ENCODE measurements at places on chromosomes 7 and 10. TPM values are rescaled to one million over a fixed set of nuclear protein-coding genes. Genes with fewer than 3 reads are reported as not detected.

The MACROH2A2 gene
- total RNA-seq = 2.1 TPM

The RSU1 gene
- 73.1 TPM for total RNA-seq

The ITGA8 gene
- 0.25 TPM for total RNA-seq

The OR9A2 gene
- total RNA-seq = not detected

The LIPJ gene
- not detected for total RNA-seq

The UPK3B gene
- not detected for total RNA-seq

DNA sequence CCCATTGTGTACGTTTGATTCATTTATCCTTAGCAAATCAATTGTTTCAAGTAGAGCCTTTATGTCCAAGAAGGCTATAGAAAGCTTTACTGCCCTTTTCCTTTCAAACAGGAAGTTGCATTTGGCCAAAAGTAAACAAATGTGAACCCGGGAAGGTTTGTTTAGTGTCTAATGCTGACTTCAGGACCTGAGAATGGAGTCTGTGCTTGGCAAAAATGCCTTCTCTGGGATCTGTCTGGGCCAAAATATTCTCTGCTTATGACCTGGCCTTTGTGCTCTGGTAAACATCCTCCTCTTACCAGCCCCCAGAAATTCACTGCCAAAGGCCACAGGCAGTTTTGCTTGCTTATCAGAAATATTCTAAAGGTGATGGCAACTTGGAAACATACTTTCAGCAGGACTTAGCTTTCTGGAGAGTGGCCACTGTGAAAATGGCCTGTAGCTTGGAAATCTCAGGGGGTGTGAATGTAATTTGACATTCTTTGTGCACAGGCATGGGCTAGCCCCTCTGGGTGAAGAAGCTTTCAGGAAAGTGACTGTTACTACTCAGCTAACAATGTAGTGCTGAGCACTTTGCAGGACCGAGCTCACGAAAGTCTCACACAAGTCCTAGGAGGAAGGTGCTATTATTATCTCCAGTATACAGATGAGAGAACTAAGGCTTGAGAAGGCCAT lies 199.5 kb downstream of the PTEN start:
- peak; percentile 81 for DNase-seq

GRCh38 chr7:30157204-30157603 lies 22.4 kb downstream of the MTURN start:
- no peak for DNase-seq

GRCh38 chr10:66877361-66877760 lies 48.5 kb upstream of the LRRTM3 start:
- DNase-seq = no peak

DNA sequence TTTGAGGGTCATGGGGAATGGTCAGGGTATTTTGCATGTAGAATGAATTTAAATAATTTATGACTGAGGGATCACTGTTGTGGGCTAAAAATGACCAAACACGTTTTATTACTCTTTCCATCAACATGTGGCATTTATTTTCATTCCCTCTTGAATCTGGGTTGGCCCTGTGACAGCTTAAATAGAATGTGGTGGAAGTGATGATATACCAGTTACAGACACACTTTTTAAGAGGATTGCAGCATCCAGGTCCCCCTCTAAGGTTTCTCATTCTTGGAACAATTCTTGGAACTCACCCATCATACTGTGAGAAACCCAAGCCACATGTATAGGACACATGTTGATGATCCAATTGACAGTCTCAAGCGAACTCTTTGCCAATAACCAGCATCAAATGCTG lies 272.4 kb downstream of the ETV1 start:
- DNase-seq = no peak

- no peak for DNase-seq
Observed at GRCh38 chr7:85535974-85536729, 349.3 kb upstream of the SEMA3D start.

DNA sequence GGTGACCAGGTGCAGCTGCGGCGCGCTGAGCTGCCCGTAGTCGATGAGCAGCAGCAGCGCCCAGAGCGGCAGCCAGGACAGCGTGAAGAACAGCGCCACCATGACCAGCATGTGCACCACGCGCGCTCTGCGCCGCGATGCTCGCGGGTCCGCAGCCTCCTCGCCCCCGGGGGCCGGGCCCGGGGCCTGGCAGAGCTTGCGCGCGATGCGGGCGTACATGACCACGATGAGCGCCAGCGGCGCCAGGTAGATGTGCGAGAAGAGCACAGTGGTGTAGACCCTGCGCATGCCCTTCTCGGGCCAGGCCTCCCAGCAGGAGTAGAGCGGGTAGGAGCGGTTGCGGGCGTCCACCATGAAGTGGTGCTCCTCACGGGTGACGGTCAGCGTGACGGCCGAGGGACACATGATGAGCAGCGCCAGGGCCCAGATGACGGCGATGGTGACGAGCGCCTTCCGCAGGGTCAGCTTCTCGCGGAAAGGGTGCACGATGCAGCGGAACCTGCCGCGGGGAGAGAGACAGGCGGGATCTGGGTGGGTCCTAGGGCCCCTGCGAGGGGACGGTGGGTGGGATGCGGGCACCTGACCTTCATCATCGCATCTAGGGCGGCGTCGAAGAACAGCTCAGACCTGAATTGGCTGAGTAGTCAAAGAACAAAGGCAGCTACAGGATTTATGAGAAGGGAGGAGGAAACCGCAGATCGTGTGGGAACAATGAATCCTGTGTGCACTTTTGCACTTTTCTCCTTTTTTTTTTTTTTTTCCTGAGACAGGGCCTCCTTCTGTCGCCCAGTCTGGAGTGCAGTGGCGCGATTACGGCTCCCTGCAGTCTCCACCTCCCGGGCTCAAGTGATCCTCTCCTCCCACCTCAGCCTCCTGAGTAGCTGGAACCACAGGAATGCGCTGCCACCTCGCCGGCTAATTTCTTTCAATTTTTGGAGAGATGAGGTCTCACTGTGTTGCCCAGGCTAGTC lies 22.4 kb upstream of the PPA1 start:
- DNase-seq = peak; percentile 35

DNA sequence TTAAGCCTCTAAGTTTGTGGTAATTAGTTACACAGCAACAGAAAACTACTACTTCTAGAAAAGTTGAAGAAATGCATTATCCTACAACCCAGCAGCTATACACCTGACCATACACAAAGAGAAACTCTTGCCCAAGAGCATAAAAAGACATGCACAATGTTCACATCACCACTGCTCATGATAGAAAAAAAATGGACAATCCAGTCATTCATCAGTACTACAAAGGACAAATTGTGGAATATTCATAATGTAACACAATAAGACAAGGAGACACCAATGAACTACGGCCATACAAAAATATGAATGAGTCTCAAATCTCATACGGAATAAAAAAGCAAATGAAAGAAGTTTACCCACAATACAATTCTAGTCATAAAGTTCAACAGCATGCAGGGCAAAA lies 87.4 kb downstream of the ZFAND4 start:
- no peak for DNase-seq

DNA sequence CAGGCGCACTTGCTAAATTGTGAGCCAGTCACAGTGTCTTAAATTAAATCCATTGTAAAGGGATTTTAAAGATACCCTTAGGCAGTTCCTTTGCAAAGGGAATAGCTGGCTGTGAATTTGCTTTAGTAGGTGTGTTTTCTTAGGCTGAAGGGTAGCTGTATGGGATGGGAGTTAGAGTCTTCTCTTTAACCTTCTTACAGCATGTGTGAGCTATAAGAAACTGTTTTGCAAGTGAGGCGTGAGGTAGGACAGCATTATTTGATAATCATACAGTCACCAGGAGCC lies 5.2 kb downstream of the EEPD1 start:
- DNase-seq = no peak

GRCh38 chr10:128930515-128930914 lies 536.5 kb upstream of the MGMT start:
- DNase-seq = no peak

DNA sequence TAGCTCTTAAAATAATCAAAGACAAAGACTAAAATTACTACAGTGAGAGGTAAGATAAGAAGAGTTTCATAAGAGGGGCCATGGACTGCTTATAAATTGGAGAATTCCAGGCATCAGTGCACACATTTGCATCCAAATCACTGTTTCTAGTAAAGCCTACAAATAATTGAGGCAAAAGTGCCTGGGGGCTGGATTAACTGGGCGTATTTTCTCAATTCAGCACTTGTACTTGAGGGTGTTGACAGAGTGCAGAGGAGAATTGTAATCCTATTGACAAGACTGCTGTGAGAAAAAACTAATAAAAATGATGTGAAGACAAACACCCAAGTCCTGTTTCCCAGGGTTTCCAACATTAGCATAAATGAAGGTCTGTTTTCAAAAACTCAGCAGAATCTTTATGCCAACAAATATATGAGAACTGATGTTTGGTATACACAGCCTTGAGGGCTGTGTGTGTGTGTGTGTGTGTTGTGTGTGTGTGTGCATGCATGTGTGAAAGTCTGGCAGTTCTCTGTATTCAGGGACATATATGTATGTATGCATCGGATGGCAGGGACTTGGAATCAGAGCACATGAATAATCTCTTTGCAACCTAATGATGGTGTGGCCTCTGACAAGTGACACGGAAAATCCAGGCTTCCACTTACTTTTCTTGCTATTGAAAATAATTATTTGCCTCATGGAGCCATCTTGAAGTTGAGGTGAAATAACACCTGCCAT lies 182.1 kb upstream of the CDC14C start:
- no peak for DNase-seq

DNA sequence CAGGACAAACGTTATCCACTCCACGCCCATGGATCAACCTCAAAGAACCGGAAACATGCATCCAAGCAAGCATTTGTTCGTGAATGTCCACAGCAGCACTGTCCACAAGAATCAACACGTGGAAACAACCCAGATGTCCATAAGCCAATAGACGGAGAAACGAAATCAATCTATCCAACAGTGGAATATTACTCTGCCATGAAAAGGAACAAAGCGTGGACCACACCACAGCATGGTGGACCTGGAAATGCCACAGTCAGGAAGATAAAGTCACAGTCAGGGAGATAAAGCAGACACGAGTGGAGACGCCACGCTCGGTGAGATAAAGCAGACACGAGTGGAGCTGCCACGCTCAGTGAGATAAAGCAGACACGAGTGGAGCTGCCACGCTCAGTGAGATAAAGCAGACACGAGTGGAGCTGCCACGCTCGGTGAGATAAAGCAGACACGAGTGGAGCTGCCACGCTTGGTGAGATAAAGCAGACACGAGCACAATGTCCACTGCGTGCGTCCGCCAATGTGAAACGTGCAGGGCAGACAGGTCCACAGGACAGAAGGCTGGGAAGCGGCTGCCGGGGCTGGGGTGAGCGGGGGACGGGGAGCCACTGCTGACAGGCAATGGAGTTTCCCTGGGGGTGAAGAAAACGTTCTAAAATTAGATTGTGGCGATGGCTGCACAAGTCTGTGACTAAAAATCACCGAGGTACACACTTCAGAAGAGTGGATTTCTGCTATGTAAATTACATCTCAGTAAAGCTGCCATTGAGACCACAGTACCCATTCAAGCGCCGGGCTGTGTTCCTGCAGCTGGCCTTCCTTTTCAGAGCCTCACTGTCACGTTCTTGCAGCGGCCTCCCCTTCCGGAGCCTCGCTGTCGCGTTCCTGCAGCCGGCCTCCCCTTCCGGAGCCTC lies 10.6 kb downstream of the GPER1 start:
- DNase-seq = no peak

DNA sequence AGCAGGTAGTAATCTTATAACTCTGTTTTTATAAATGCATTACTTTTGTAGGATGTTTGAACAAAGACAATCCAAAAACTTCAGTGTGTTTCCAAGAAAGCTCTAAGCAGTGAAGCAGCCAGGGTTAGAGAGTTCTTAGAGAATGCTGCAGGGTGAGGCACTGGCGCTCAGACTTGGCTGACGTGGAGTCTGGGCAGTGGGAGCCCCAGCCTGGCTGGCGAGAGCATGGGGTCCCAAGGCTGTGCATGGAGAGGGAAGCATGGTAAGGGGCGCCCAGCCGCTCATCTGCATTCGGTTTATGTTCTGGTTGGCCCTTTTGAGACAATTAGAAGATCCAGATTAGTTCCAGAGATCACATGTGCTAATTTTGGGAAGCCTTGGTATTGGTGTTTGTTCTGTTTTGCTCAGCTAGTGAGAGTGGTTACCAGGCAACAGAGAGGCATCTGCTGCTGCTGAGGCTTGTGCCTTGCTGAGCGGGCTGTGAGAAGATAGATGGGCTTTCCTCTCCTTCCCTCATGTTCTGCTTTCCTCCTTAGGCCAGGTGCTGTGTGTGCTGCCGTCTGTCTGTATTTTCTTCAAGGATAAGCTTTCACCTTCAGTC lies 10.3 kb downstream of the SUN1 start:
- no peak for DNase-seq

GRCh38 chr10:90167174-90168064 lies 466.0 kb downstream of the KIF20B start:
- DNase-seq = peak; percentile 77

- DNase-seq = no peak
Observed at GRCh38 chr10:131748831-131749766, 151.7 kb upstream of the PPP2R2D start.

DNA sequence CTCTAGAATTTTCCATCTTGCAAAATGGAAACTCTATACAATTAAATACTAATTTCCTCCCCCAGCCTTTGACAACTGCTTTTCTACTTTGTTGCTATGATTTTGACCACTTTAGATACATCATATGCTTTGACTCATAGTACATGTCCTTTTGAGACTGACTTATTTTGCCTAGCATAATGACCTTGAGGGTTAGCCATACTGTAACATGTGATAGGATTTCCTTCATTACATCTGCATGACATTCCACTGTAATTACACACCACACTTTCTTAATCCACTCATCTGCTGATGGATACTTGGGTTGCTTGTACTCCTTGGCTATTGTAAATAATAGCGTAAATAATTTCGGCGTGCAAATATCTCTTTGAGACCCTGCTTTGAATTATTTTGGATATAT lies 127.7 kb downstream of the JAZF1 start:
- DNase-seq = peak; percentile 69
